ENCODE measurements at places on chromosomes 13 and 19. TPM values are rescaled to one million over a fixed set of nuclear protein-coding genes. Genes with fewer than 3 reads are reported as not detected.

KCNK6 gene
- total RNA-seq, result 1.3 TPM

ATCAY gene
- total RNA-seq, result 167 TPM

CRLF1 gene
- total RNA-seq, result 129 TPM

LGALS7B gene
- total RNA-seq, result not detected

S1PR5 gene
- 15.6 TPM for total RNA-seq

IFI30 gene
- total RNA-seq, result 3.6 TPM

ICAM5 gene
- total RNA-seq, result 91.3 TPM

- DNase-seq, result no peak
Observed at GRCh38 chr13:40776681-40777165, 5.7 kb upstream of the MRPS31 start.

DNA sequence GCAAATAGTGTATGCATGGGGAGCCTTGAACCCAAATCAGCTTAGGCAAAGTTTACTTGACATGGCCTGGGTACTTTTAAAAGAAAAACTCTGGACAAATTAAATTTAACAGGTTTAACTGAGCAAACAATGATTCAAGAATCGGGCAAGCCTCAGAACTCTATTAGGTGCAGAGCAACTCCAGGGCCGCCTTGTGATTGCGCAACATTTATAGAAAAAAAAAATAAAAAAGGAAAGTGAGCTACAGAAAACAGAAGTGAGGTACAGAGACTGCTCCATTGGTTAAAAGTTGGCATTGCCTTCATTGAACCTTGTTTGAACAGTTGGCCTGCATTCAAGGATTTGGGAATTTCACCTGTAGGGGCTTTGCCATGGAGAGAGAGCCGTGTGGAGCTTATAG lies 421.0 kb upstream of the TSHZ3 start:
- no peak for DNase-seq

DNA sequence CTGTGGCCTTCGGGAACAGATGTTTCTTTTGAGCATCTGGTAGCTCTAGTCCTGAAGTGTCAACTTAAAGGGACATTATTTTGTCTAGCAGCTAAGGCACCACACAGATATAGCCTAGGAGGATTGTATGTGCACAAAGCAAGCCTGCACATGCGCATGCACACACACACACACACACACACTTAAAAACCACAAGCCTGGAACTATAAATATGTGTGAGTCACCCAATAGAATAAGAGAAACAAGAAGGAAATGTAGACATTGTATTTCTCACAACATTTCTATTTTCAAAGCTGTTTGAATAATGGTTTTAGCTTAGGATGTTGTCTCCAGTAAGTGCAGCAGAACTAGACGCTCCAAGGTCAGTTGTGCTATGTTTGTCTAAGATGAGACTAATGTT lies 516.5 kb downstream of the SUCLA2 start:
- DNase-seq, result no peak

- peak; percentile 80 for DNase-seq
Observed at GRCh38 chr19:39409208-39410016, 2.8 kb downstream of the ZFP36 start.

DNA sequence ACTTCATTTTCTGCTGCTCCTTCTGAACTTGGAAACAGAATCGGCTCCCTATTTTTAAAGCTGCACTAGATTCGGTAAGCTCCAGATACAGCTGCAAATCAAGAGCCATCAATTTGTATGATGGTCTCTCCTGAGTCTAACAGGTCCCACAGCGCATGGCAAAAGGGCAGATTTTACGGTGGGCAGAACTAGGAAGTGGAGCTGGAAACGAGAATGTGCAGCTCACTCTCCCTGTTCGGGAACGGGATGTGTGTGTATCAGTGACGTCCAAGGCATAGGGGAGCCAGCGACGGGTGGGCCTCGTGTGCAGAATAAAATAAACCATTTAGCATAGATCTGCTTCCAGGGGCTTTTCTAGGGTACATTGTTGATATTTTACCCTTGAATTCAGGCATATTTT lies 74.2 kb downstream of the COL4A1 start:
- no peak for DNase-seq

GRCh38 chr13:93680329-93680728 lies 453.7 kb downstream of the GPC6 start:
- DNase-seq, result no peak

GRCh38 chr13:96824140-96824539 lies 170.1 kb downstream of the OXGR1 start:
- DNase-seq, result no peak

DNA sequence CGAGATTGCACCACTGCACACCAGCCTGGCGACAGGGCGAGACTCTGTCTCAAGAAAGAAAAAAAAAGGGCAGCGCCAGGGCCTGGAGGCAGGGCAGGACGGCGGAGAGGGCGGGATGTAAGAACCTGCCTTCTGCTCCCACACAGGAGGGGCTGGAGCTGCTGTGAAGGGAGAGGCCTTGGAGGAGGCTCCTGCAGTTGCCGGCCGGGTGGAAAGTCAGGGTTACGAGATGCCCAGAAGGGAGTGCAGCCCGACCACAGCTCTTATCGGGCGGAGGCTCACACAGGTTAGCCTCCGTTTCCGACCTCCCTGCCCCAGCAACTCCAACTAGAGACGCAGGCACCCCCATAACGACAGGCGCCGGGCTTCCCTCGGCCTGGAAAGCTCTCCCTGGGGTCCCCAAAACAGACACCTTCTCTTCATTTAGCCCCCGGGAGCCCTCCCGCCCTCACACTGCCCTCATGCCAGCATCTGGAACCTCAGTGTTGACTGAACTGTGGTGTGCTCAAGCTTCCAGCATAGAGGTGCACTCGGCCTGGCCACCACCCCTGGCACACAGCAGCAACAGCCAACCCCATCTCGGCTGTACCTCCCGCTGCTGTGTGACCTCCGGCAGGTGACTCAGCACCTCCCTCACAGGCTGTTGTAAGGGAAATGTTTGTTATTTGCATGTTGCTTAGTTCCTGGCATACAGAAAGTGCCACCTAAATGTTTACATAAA lies 1.4 kb downstream of the PLPP2 start:
- DNase-seq, result peak; percentile 10

- DNase-seq, result no peak
Observed at GRCh38 chr13:75165543-75166230, 316.3 kb downstream of the TBC1D4 start.

GRCh38 chr19:43594710-43595604 lies 977 bp downstream of the IRGQ start:
- DNase-seq, result peak; percentile 26

DNA sequence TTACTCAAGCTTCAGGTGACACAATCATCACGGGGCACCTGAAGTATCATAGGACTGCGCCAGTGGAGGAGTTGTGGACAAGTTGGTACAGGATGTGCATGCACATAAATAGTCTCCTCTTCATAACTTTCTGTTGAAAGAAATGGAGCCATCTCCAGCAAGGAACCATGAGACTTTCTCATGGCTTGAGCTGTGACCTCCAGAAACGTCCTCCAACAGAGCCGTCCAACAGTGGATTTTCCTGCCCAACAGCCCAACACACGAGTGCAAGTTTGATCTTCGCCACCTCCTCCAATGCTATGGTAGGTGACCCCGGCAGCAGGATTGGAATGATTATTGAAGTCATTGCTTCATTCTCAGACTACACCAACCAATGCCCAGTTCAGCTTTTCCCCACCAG lies 105.1 kb upstream of the ZNF507 start:
- DNase-seq, result no peak

- no peak for DNase-seq
Observed at GRCh38 chr19:41030651-41031050, 39.6 kb downstream of the CYP2B6 start.

DNA sequence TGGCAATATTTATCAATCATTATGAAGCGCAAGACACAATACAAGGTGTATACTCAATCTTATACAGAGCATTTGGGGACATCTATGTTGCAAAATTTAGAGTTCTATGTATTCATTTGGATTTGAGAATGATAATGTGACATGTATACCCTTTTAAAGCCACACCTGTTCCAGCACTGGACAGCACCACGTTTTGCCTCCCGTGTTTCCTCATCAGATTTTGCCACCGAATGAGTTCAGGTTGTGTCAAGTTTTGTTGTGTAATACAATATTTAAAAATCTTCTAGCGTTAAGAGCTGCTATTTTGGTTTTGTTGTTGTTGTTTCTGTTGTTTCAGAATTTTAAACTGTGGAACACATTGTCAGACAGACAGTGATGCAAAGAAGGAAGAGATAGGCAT lies 568.3 kb upstream of the GPC6 start:
- no peak for DNase-seq

DNA sequence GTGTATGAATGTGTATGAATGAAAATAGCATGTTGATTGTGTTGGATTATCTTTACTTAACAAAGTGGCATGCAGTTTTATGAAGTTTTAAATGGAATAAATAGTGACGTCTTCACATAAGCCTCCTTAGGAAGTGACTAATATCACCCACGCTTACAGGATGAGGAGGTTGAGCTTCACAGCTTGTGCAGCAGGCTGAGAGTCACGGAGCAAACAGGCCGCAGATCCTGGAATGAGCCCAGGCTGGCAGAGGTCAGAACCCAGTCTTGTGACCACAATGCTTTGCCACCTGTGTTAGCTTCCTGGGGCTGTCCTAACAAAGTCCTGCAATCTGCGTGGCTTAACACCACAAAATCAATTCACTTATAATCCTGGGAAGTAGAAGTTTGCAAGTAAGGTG lies 20.8 kb downstream of the LAIR2 start:
- DNase-seq, result no peak

DNA sequence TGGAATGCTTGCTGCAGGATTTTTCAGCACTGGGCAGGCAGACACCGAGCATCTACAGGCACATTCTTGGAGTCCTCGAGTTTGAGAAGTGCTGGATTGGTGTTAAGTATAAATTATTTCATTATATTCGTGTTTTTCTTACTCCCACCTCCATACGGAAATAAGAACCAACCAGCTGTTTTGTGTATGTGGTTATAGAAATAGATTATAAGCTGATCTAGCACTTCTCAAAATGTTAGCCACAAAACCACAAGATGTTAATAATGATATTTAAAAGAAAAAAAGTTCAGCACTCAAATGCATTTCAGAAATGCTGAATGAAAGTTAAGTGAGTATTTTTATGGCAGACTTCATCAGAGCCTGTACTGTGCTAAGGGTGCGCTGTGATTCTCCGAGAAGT lies 24.0 kb upstream of the TEX29 start:
- DNase-seq, result no peak

GRCh38 chr13:79081942-79082341 lies 324.1 kb downstream of the RBM26 start:
- no peak for DNase-seq

DNA sequence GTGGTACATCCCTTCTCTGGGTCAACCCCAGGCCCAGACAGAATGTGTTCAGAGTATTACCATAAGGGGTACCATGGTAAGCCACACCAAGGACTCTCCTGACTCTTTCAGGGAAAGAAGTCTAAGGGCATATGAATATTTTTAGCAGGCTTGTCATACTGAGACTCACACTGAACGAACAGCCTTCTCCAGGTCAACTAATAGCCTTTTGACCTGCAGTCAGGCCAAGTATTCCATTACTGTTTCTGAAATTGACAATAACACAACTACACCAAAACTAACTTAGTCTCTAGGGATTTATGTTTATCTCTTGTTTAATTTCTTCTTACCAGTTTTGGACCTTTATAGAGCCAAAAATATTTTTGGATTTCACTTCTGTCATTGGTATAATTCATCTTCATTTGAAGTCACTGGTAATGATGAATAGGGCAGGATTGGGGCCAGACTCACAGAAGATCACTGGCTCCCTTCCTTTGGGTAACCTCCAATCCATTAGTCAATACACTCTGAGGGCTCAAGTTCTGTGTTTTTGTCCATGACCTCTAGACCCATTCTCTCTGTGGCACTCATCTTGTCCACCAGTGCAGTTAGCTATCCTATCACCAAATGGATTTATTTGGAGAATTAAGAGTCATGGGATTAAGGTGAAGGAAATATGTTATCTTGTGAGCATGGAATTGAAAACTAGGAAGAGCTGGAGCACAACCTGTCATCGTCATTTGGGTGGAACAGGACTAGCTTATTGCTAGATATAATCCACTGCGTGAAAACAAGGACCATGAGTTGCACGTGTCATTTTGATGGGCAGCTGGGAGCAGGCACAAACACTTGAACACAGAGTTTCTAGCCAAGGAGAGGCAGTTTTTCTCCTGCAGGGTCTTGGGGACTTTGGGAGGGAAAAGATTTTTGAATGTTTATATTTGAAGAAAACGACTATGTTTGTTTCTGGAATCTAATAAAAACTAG lies 313.3 kb downstream of the DCLK1 start:
- DNase-seq, result no peak

GRCh38 chr19:41449865-41450178 lies 6.9 kb downstream of the ERICH4 start:
- no peak for DNase-seq

GRCh38 chr19:42269478-42270345 lies 660 bp downstream of the CIC start:
- DNase-seq, result no peak
